ENCODE measurements at places on chromosomes 12 and 14.

GRCh38 chr14:72599579-72600470 lies 294.1 kb downstream of the DPF3 start:
- DNase-seq, result no peak

GRCh38 chr14:31268216-31268615 lies 60.6 kb upstream of the HECTD1 start:
- DNase-seq, result no peak

- no peak for DNase-seq
These were observed 14.9 kb upstream of the NFKBIA start for GRCh38 chr14:35419429-35419841.

- DNase-seq, result no peak
These were observed 626 bp downstream of the TXNDC16 start for GRCh38 chr14:52551696-52552062.

DNA sequence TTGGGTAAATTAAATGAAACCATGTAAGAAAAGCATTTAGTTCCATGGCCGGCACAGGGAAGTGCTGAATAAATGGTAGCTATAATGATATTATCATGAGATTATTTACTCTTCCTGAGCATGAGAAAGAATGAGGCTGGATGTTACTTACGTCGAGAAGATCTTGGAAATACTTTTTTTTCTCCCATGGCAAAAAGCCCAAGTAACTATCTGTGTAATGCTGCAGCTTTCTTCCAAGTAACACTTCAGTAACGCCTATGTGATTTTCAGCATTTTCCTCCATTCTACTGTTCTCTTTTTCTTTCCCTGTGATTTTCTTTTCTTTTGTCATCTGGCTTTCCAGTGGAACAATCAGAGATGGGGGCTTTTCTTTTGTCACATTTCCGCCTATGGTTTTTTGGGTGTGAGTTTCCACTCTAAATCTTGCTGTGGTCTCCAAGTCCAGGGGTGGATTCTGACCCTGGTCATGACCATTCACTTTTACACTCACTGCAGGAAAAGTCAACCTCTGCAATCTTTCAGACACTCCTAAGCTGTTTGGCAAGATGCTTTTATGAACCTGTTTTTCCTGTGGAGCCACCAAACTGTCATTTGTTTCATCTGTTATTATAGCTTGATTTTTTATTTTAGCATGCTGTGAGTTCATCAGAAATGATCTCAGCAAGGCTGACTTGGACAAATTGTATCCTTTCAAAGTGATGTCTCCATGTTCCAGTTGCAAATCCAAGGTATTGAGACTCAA lies 25.0 kb upstream of the SYCP3 start:
- no peak for DNase-seq

GRCh38 chr14:50830932-50831725 lies at the start of gene NIN:
Gene NIN (minus strand): TSS chr14:50831162. CDS start chr14:50822056, 9,106 bp downstream.
- DNase-seq, result peak; percentile 85

GRCh38 chr12:98612696-98613334 lies 19.3 kb downstream of the SLC25A3 start:
- DNase-seq, result no peak

GRCh38 chr14:70885343-70886022 lies 21.8 kb upstream of the PCNX1 start:
- peak; percentile 62 for DNase-seq

DNA sequence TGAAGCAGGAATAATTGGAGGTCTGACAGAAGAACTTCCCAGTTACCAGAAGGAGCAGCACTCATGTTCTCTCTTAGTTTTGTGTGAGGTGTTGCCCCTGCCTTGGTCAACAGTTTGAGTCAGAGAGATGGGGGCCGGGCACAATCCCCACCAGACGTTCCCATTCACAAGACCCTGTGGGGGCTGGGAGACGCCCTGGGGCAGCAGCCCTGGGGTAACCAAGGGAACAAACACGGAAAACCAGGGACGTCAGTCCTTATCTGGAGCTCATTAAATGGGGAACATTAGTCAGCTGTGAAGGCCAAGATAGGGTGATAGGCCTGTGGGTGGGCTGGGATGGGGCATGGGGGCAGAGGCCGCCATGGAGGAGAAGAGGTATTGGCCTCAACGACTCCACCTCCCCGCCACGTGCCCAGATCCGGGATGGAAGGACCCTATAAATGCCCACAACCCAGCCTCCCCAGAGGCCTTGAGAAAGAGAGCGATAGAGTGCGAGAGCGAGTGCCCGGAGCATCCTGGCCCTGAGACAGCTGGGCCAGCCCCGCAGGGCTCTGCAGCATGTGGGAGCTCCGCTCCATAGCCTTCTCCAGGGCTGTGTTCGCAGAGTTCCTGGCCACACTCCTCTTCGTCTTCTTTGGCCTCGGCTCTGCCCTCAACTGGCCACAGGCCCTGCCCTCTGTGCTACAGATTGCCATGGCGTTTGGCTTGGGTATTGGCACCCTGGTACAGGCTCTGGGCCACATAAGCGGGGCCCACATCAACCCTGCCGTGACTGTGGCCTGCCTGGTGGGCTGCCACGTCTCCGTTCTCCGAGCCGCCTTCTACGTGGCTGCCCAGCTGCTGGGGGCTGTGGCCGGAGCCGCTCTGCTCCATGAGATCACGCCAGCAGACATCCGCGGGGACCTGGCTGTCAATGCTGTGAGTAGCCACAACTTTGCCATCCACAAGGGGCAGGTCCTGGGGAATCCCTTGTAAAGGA lies at the start of gene AQP2:
AQP2 (plus strand) TSS at position 465 of the 979 bp plus-strand sequence; CDS start at position 559, 94 bp downstream.
- DNase-seq, result no peak

GRCh38 chr14:38016497-38016896 lies 191.2 kb upstream of the SSTR1 start:
- DNase-seq, result no peak

GRCh38 chr14:53951627-53952303 lies 4.9 kb downstream of the BMP4 start:
- no peak for DNase-seq

DNA sequence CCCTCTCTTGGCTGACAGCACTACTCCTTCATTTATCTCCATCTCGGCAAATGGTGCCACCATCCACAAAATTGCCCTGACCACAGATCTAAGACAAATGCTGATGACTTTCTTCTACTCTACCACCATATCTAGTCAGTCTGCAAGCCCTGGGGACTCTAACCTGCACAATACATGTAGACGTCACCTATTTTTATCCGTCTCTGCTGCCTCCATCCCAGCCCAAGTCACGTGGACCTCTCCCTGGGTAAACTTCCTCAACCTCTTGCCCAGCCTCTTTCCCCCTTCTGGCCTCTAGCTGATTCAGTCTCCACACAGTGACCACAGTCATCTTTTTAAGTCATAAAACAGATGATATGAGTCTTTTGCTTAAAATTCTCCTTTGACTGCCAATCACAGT lies 1203.0 kb downstream of the AACS start:
- DNase-seq, result no peak

GRCh38 chr12:128381946-128382345 lies 115.0 kb downstream of the TMEM132C start:
- DNase-seq, result no peak

- DNase-seq, result peak; percentile 82
These were observed at the start of gene CCDC88C for GRCh38 chr14:91417120-91417982. Gene CCDC88C (minus strand): TSS chr14:91417820. CDS start chr14:91417690, 130 bp downstream.

GRCh38 chr12:123019841-123020138 lies 39.3 kb downstream of the ARL6IP4 start:
- DNase-seq, result no peak

GRCh38 chr12:28568704-28569103 lies 378.4 kb downstream of the CCDC91 start:
- no peak for DNase-seq

- DNase-seq, result no peak
These were observed 571.2 kb downstream of the BCL11B start for GRCh38 chr14:98700748-98701147.

DNA sequence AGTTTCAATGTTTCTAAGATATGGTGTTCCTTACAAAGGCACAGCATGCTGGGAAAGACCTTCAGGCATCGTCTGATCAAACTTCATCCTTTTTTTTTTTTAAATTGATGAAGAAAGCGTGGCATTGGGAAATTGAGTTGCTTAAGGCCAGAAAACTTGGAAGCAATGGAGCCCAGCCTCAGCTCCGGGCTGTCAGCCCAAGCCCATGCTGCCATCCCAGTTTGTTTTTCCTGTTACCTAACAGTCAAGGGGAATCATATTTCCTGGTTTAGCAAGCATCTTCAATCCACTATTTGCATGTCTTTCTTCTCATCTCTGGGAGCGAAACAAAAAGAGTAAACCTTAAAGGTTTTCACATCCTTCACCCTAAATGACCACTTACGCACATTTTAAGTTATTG lies 200.2 kb downstream of the CHST11 start:
- no peak for DNase-seq

- no peak for DNase-seq
These were observed 3.5 kb downstream of the TAC3 start for GRCh38 chr12:57012600-57013465.
